NCI-H1694 (cell line): ENCODE measurements at places on chromosomes 4 and X.
A peak's percentile ranks its signal among the peaks of the same experiment; 100 is the strongest.

DNA sequence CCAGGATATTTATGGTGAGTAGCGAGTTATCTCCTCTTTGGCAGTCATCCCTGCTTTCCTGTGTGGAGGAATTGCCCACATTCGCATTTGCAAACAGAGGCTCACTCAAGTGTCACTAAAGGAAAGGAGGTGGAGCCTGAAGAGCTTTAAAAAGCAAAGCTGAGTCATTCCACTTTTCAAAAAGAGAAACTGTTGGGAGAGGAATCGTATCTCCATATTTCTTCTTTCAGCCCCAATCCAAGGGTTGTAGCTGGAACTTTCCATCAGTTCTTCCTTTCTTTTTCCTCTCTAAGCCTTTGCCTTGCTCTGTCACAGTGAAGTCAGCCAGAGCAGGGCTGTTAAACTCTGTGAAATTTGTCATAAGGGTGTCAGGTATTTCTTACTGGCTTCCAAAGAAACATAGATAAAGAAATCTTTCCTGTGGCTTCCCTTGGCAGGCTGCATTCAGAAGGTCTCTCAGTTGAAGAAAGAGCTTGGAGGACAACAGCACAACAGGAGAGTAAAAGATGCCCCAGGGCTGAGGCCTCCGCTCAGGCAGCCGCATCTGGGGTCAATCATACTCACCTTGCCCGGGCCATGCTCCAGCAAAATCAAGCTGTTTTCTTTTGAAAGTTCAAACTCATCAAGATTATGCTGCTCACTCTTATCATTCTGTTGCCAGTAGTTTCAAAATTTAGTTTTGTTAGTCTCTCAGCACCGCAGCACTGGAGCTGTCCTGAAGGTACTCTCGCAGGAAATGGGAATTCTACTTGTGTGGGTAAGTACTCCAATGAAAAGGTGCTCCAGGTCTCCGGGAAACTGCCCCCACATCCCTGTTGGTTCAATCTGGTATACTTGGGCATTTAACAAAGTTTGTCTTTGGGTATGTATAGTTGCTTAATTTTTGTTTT, at the start of gene EGF:
Gene EGF, plus strand, starts transcription at position 178 of the 890 bp plus-strand sequence. Its CDS starts 453 bp downstream, at position 631.
- no peak for DNase-seq

DNA sequence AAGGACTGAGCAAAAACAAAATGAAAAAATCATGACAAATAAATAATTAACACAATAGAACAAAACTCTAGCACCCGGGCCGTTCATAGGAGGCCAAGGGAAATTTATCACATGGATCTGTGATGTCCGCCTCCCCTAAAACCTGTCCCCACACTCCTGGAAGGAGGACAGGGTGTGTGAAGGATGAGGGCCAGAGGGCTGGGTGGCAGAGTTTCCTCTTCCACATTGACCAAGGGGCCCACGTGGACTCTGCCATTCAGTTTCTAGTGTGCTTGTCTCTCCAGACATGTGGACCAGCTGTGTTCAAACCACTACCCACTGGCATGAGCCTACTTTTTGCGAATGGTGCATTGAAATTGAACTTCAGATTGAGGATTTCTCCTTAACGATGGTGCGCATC, 6.3 kb downstream of the PRRG3 start:
- DNase-seq: no peak

- no peak for DNase-seq
Measured at GRCh38 chrX:41594634-41595033, 94.1 kb upstream of the GPR34 start.

GRCh38 chrX:69387567-69388487, 116.3 kb upstream of the NALF2 start:
- peak; percentile 7 for DNase-seq

DNA sequence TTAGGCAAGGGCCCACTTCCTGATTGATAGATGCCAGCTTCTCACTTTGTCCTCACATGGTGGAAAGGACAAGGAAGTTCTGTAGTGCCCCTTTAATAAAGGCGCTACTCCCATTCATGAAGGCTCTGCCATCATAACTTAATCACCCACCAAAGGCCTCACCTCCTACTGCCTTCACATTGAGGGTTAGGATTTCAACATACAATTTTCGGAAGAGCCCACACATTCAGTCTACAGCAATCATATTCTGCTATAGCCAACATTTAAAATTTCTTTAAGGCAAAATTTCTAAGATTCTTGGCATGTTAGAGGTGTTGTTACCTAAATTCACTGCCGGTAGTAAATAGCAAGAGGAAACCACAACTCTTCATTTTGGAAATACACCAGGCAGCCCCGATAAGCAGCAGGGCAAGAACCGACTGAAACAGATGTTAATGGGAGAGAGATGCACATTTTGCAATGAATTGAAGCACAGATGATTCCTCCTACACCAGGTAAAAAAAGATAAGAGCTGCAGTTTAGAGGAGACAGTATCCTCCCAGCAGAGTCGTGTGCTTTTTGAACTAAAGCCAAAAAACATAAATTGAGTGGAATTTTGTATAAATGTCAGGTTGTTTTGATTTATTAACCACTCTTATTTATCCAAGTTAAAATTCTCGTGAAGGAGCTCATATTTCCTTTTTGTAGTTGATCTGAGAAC, 594.9 kb downstream of the KCTD8 start:
- DNase-seq: no peak

DNA sequence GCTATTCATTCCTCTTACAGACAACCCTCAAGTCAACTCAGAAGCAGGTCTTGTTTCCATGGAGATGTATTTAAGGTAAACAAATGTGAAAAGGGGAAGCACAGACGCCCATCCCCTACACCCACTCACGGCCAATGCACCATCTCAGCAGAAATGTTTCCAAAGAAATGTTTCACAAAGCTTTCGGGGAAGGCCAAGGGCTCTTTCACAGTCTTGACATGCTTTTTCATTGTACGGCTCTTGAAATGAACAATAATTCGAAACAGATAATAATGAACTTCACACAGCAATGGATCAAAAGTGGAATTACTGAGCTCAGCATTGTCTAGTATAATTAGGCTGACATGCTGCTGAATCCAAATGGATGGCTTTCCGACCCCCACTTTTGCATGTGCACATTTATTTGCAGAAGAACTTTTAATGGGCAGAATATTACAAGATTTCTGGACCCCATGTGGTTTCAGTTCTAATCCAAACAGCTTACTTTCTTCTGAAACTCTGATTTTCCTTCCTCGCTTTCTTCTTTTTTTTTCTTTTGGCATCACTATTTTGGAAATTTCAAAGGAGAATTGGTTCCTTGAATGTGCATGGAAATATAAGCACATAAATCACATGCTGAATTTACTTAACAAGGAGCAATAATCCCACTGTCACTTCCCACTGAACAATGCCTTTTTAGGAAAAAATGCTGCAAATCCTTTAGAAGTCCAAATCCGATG, 160.9 kb downstream of the SMIM20 start:
- DNase-seq: no peak

- no peak for DNase-seq
Measured at GRCh38 chr4:94489098-94489497, 37.4 kb downstream of the PDLIM5 start.

GRCh38 chr4:17912011-17912410, 101.2 kb downstream of the NCAPG start:
- DNase-seq: no peak

- no peak for DNase-seq
Measured at GRCh38 chr4:137635108-137635507, 102.8 kb upstream of the PCDH18 start.

- DNase-seq: no peak
Measured at GRCh38 chr4:150679765-150680343, 97.9 kb downstream of the MAB21L2 start.

GRCh38 chr4:152531479-152531878, 4.4 kb downstream of the FBXW7 start:
- DNase-seq: no peak

DNA sequence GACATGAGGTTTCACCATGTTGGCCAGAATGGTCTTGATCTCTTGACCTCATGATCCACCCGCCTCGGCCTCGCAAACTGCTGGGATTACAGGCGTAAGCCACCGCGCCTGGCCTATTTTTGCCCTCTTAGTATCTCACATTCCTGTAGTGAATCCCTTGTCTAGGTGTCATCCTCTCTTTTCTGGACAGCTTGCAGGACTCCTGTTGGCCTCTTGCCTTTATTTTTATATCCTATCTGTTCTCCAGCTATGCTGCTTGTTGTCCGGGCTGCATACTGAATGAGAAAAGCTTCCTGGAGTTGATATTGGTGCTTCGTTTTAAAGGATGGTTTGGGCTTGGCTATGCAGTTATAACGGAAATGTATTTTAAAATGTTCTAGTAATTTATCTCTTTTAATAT, 148.6 kb downstream of the TLL1 start:
- DNase-seq: no peak

GRCh38 chr4:189940178-189941004, at the start of gene FRG1:
FRG1 (plus strand) TSS chr4:189940872; CDS start chr4:189941010, 138 bp downstream.
- no peak for DNase-seq
